ENCODE measurements at places on chromosomes 12 and 14.

DNA sequence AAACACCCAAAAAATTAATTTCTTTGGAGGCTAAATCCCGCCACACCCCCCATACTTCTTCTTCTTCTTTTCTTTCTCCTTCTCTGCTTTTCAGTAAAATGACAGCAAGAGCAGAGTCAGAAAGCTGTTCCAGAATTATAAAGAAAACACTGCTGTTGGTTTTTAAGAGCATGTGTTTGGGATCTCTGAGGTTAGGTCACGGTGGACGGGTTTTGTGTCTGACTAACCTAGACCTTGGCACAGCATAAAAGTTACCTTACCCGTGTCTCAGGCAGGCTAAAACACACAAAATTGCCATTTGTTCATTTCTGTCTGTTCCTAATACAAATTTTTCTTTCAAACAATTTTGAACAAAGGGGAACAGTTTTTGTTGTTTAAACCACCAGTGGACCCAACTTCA lies 540.8 kb downstream of the NRXN3 start:
- DNase-seq = no peak

DNA sequence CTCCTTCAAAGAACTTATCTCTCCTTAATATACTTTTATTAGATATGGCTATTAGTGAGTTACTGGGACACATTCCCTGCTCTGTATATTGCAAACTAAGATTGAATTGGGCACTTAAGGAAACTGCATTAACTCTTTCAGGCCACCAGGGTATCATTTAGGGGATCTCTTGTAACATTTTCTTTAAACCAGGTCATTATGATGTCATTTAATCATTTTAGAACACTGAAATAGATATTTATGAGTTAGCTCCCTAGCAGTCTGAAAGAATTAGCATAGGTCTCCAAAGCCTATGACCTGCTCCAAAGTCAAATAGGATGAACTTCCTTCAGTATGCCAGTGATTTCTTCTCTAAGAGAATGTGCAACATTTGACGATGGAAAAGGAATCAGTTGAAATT lies 506.9 kb downstream of the FOXG1 start:
- DNase-seq = no peak

- no peak for DNase-seq
Measured at GRCh38 chr14:100384277-100384676, 61.1 kb downstream of the SLC25A47 start.

DNA sequence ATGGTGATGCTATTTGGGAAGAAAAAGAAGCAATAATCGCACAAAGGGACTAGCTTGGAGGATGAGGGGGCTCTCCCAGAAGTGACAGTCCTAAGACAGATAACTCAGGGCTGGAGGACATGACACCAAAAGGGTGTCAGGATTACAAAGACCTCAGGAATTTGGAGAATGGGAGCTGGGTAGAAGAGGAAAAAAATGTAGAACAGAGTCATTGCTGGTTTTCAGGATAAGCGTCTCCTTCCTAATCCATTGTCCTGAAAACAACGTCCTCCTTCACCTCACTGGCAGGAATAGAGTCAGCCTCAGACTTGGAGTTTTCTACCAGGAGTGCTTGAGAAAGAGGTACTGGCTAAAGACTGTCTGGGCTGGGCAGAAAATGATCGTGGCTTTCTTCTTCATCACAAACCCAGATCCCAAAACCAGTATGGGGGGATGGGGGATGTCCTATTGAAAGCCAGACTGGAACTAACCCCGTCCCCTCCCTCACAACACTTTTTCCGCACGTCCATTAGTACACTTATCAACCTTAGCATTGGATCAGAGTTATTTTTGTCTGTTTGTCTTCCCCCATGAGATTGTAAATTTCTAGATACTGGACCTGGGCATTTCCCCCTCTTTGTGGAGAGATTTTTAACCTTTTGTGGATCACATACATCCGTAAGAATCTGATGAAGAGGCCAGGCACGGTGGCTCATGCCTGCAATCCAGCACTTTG lies 14.3 kb downstream of the B4GALNT3 start:
- DNase-seq = no peak

DNA sequence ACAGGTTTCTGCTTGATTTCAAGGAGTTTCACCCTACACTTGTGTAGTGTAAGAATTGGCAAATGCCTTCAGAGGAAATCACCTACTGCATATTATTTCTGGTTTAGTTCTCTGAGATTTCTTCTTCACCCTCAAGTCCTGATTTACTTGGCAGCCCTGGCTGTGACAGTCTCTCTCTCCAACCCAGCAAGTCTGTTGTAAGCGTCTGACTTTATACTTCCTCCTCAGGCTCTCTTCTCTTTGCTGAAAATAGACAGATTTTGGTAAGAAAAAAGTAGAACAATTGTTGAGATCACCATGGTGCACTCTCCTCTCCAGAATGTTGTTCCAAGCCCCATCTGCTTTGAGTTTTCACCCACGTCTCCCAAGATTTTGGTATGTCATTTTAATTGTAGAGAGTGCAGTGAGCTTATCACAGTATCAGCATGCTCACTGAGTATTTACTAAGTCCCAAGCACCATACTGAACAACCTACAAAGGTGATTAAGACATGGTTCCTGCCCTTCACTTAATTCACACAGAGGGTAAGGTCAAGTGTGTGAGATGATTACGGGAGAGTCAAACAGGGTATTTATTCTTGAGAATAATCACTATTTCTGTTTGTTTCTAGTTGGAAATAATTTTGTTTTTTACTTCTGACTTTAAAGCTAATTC lies 148.7 kb downstream of the MDGA2 start:
- no peak for DNase-seq

DNA sequence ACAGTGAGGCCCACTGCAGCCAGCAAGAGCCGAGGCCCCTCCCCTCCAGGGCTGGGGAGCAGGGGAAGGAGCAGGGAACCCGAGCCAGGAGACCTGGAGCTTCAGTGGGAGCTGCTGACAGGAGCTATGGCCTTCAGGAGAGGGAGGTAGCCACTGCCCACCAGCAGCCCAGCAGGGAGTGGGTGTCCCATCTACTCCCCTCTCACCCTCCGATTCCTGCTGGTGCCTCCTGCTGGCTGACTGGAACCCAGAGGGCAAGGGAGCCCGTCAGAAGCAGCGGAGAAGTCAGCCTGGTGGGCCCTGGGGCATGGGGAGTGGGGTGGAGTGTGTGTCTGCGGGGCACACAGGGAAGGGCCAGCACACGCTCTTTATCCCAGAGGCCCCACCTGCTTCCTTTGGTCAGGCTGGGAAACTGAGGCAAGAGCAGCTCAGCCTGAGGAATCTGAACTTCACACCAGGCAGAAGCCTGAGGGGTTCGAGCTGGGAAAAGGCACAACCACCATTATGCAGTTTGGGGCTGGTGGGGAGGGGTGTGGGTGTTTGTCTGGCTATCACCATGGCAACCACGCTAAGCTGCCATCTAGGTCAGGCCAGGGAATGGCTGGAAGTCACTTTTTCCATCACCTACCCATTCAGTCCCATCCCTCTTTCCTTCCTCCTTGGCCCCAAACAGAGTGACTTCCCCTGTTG lies 36.8 kb upstream of the PLEKHG6 start:
- DNase-seq = no peak

DNA sequence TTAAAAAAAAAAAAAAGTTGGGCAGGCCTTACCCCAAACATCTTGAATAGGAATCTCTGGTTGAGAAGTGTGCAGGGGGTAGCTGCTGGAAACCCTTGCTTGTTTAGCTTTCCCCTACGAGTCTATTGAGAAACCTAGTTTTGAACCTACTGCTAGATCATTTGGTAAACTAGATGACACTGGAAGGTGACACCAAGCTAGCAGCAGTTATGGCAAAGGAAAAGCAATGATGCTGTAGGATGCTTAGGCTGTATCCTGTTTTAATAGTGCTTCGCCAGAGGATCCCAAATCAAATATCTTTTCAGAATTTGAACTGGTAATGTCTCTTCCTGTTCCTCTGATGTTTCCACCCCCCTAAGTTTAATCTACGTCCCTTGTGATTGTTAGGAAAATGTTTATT lies 5.5 kb upstream of the PCED1B start:
- DNase-seq = no peak

- DNase-seq = no peak
Measured at GRCh38 chr14:91843437-91843836, 23.9 kb downstream of the TC2N start.

DNA sequence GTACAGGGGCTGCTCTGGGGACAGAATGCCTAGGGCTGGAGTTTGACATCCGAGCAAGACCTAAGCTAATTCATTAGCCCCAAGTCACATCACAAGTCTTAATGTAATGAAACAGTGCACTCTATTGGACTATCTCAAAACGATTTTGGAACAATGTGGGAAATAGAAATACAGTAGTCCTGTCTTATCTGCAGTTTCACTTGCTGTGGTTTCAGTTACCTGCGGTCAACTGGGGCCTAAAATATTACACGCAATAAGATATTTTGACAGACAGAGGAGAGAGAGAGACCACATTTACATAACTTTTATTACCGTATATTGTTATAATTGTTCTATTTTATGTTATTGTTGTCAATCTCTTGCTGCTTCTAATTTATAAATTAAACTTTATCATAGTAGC lies 21.1 kb downstream of the MOAP1 start:
- no peak for DNase-seq

GRCh38 chr12:55501601-55502000 lies 9.4 kb downstream of the OR6C68 start:
- DNase-seq = no peak

DNA sequence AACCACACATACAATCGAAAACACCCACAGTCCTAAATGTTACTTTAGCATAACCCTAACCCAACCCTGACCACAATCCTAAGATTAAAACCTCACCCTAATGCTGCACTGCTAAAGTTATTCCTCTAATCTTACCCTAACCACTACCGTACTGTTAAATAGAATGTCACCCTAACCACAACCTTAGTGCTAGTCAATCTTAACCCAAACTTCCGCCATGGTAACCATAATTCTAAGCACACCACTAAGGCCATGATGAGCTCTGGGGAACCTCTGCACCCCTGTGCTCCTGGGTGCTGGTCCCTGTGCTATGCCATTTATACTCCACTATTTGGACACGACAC lies 38.0 kb downstream of the LTBP2 start:
- DNase-seq = no peak

DNA sequence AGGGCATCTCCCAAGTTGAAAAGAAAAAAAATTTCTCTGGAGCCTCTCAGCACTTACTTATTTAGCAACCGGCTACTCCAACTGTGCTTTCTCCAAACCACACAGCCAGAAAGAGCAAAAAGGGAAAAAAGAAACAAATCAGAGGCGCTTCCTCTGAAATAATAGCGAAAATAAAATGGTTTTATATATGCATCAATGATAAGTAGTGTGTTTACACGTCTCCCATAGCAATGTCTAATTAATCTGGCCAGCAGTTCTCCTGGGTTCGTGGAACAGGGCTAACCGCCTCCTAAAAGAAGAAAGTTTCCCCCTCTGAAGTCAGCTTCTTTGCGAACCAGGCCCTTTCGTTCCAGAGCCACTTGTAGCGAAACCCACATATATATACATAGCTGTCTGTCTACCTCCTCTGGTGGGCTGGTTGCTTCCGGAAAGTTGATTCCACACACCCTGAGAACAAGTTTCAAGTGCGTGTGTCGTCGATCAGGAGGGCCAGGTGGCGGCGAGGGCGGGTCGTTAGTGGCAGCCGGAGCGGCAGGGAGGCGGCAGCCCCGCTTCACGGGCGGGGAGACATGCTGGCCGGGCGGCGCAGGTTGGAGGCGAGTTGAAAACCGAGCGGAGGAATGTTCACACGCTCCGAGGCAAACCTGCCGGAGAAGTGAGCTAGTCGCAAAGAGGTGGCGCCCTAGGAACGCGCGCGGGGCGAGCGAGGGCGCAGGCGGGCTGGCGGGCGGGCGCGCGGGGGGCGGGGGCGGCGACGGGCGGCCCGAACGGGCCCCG lies 2.7 kb downstream of the PTHLH start:
- DNase-seq = peak; percentile 73
